NCI-H345 (cell line): ENCODE measurements at places on chromosomes 1 and 21.

GRCh38 chr1:31483012-31483946 is 70.3 kb downstream of the SERINC2 start:
- DNase-seq, result no peak

DNA sequence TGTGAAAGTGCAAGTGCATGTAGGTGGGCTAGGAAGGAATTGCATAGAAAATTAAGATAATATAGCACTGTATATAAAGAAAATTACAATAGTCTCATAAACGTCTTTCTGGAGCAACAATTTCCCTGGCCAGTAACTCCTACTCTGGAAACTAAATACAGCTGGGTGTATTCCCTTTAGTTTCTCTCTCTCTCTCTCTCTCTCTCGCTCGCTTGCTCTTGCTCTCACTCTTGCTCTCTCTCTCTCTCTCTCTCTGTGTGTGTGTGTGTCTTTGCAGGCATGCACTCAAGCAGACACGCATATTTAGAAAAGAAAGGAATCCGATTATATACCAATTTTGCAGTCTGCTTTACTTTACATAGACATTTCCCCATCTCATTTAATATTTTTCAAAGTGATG is 14.7 kb downstream of the S100A10 start:
- no peak for DNase-seq

GRCh38 chr1:236602171-236602570 is 2.1 kb downstream of the HEATR1 start:
- no peak for DNase-seq

- no peak for DNase-seq
These were observed 12.1 kb downstream of the PTPRF start for GRCh38 chr1:43542527-43543458.

DNA sequence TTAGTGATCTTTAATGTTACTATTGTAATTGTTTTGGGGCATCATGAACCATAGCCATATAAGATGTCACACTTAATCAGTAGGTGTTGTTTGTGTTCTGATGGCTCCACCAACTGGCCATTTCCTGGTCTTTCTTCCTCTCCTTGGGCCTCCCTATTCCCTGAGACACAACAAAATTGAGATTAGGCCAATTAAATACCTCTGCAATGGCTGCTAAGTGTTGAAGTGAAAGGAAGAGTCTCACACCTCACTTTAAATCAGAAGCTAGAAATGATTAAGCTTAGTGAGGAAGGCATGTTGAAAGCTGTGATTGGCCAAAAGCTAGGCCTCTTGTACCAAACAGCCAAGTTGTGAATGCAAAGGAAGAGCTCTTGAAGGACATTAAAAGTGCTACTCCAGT is 30.7 kb downstream of the PPP2R5A start:
- DNase-seq, result no peak

- DNase-seq, result no peak
These were observed 1.5 kb downstream of the PARP1 start for GRCh38 chr1:226406401-226406881.
